Right atrium auricular region (tissue), 2 donors: ENCODE measurements at places on chromosomes 6 and 20.

DNA sequence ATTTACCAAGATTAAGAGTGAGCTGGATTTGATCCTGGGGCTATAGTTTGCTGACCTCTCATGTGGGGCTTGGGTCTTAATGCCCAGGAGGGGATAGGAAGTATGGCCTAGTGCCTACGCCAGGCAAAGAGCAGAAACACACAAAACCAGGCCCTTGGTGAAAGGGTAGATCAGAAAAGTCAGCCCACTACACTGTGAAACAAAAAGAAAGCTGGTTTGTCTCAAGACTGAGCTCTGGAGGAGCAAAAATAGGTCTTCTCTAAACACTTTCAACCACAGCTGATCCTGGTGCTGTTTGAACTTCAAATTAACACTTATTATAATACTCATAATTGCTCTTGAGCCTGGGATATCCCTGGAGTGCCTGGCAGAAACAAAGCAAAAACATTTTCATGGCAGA lies 75.1 kb upstream of the MAP7 start:
- DNase-seq, result no peak

- DNase-seq, result no peak
Measured at GRCh38 chr6:156828280-156828703, 51.1 kb downstream of the ARID1B start.

GRCh38 chr6:107124934-107125348 lies 9.6 kb upstream of the BEND3 start:
- DNase-seq, result no peak

DNA sequence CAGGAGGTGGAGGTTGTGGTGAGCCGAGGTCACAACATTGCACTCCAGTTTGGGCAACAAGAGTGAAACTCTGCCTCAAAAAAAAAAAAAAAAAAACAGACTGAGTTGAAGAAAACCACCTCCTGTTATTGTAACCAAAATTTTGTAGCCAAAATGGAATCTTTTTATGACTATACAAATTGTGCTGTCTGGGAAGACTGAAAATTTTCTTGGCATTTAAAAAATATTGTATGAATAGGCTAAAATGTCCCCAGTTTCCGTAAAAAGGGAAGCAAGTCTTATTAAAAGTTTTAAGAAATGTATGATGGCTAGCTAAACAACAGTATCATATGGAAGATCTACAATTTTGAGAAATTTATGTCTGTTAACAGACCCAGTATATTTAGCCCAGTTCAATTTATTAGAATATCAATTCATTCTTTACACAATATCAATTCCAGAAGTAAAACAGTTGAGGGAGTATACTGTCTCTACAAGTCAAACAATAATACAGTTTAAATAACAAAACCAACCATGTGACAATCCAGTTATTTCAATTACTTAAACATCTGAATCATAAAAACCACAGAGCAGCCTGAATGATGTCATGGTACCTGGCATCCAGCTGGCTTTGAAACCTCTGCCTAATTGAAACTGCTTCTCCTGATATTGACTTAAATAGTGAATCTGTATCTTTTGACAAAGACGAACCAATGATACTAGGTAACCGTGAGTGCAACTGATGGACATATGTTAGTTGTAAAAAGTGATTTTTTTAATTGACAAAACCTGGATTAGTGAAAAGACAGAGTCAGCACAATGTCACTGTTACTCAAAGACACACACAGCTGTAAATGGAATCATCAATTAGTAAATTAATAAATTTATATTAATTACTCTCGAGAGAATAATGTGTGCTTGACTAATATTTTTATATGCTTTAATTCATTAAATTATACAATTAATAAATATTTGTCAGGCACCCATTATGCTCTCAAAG lies 166.6 kb upstream of the MARCKS start:
- DNase-seq, result no peak

DNA sequence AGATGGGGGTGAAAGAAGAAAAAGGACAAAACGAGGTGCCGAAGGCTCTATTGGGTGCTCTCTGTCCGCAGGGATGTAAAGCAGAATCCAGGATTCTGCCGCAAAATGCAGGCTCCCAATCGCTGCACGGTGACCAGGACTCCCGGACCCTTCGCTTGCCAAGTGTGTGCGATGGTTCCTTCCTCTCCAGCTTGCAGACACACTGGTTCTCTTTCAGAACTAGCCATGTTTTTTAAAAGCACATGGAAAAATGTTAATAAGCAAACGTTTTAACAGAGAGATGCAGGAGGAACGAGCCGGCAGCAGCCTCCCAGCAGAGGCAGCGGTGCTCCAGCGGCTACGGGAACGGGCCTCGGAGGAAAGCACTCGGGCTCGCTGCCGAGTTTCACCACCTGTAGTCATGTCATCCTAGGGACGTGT lies 59.6 kb downstream of the ZNF831 start:
- DNase-seq, result no peak

DNA sequence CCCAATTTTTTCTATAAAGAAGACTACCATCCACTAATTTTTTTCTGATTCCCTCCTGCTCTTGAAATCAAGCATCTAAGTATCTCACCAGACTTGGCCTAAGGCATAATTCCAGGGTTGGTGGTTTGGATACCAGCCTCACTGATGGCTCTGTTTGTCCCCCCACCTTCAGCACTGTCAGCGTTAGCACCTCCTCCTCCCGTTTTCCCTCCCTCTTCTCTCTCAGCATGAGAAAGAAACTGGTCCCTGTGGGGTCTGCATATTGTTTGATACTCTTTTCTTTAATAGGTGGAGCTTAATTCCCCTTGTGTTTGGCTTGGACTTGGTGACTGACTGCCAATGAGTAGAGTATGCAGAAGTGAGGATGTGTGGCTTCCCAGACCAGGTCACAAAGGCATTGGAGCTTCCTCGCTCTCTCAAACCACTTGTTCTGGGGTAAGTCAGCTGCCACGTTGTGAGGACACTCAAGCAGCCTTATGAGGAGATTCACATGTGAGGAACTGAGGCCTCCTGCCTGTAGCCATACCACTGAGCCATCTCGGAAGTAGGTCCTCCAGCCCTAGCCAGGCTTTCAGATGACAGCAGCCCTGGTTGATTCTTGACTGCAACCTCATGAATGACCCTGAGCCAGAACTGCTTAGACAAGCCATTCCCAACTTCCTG lies 65.2 kb downstream of the RIOK1 start:
- DNase-seq, result no peak

- no peak for DNase-seq
Measured at GRCh38 chr20:38353316-38353715, 7.0 kb downstream of the LBP start.

DNA sequence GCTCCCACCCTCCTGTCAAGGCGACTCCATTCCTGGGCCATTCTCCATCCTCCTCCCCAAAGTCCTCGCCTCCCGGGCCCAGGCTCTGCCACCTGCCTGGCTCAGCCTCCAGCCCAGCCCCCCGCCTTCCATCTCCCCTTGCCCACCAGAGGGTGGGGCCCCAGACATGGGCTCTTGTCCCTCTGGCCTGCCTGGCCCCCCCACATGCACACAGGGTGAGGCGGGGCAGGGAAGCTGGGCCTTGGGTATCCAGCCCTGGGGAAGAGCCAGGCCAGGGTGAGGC lies 95.2 kb downstream of the YTHDF1 start:
- DNase-seq, result no peak

GRCh38 chr20:7505152-7505834 lies 435.0 kb downstream of the HAO1 start:
- DNase-seq, result no peak

DNA sequence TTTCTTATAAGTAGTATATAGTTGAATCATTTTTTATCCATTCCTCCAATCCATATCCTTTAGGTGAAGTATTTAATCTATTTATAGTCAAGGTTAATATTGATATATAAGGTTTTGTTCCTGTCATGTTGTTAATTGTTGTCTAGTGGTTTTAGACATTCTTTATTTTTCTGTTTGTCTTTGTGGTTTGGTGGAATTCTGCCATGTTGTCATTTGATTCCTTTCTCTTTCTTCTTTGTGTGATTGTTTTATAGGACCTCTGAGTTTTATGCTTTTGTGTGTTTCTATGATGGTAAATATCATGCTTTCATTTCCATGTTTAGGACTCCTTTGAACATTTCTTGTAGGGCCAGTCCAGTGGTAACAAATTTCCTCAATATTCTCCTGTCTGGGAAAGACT lies 450.3 kb upstream of the BTBD3 start:
- no peak for DNase-seq

GRCh38 chr6:159065759-159066329 lies 21.1 kb upstream of the TAGAP start:
- no peak for DNase-seq

DNA sequence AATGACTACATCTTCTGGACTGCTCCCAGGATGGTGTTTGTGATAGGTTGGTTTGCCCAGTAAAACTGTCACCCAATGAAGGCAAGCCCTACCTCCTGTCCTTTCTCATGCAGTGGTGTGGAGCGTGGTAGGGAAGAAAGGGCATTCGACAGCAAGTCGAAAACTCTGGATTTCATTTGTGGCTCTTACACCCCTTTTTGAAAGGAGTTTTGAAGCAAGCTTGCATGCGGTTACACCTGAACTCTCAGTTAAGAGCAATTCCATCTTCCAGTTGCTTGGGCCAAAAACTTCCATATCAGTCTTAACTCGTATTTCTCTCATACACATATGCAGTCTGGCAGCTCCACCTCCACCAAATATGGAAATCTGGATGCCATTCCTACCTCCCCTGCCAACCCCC lies 19.7 kb upstream of the SLC22A2 start:
- DNase-seq, result no peak

- DNase-seq, result no peak
Measured at GRCh38 chr20:5935384-5935783, 14.9 kb downstream of the TRMT6 start.

DNA sequence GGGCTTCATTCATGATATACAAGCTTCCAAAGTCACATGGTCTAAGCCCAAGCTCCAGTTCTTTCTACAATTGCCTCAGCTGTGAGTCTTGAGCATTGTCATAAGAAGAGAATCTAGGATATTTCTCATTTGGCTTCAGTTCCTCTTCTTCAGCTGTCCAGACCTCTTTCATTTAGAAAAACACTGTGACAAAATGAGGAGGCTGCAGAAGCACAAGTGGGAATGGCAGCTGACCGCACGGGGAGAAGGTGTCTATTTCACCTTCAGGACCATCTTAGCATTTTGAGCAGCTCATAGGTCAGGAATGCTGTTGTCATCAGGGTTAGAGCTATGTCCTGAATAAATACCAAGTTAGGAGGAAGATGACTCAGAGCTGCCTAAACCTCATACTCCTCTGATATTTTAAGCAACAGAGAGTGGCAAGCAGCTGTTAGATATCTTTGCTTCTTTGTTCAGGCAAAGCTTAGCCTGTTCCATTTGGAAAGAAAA lies 390.1 kb upstream of the CITED2 start:
- DNase-seq, result peak; percentile 62

DNA sequence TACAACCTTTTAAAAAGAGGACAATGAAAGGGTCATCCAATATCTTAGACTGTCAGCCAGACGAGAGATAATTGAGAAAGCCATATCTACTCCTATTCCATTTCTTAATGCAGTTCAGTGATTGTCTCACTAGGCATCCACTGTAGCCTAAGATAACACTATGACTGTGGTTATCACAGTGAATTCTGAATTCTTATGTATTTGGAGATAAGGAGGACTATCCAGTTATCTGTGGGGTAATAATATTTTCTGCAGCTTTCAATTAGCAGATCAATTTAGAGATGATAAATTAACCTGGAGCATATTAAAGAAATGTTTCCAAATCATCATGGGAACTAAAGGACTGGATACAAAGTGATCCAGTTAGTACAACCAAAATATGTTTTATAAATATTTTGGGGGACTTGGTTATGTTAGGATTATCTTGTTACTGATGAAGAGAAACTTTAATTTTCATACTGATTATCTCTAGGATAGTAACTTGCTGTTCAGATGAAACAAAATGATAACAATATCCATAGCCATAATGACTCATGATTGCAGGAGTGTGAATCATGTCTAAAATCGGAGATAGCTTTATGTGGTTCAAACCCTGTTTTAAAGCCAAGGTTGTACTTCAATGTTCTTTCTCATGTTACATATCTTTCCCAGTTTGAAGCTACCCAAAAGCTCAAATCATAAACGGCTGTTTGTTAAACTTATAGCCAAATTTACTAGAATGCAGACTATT lies 1152.0 kb downstream of the HACE1 start:
- DNase-seq, result no peak

GRCh38 chr20:32477594-32478512 lies 107.3 kb downstream of the NOL4L start:
- DNase-seq, result no peak

GRCh38 chr20:45817376-45818194 lies 5.1 kb downstream of the UBE2C start:
- DNase-seq, result no peak

GRCh38 chr6:19297880-19298279 lies 539.3 kb upstream of the ID4 start:
- no peak for DNase-seq

GRCh38 chr20:56348305-56348693 lies 10.5 kb upstream of the FAM210B start:
- DNase-seq, result no peak

DNA sequence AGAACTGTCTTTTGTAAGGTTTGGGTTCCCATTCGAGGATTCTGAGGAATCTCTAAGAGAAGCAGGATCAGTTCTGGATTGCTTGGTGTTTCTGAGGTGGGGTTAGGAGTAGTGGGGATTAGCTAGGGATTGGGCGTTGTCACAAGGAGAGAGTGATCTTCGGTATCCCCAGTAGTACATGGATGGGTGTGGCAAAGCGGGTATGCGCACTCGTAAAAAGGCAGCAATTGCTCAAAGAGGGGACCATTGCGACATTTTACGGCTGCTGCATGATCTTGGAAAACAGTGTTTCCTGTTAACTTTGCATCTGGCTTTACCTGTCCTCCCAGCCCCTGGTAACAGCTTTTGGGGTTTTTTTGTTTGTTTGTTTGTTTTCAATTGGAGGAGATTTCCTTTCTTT lies 9.7 kb upstream of the ZSCAN9 start:
- DNase-seq, result no peak

- no peak for DNase-seq
Measured at GRCh38 chr6:74409447-74409846, 713.4 kb downstream of the CD109 start.

DNA sequence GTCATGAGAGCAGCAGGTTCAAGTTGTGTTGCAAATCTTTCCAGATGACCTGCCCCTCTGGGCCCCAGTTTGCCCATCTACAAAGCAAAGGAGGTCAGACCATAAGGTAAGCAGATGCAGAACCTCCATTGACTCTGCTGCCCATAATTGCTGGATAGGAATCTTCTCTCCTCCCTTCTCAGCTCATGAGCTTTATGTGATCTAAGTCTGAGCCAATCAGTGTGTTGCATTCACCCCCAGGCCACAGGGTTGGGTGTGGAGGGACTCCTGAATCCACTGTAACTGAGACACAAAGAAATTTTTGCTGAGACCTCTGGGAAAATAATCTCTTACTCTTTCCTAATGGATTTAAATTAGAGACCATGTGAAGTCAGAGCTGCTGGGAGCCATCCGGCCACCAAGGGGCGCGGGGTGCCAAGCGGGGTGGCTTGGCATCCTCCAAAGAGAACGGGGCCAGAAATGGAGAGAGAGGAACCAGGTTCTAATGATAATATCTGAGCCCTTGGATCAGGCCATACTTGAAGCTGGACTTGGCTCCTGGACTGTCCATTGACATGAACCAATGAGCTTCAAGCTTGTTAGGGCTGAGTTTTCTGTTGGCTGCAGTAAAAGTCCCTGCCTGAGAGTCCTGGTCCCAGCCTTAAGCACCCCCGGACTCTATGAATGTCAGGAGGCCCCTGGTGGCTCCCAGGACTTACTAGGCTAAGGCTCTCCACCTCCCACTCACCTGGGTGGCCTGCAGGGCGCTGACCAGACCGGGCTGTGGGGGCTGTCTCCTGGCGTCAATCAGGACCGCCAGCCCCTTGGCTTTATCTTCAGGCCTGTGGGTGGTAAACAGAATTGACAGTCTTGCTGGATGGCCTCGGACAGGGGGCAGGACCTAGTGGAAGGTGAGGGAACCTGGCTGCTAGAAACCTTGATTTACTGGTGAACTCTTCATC lies 32.8 kb downstream of the KIAA1755 start:
- no peak for DNase-seq

- no peak for DNase-seq
Measured at GRCh38 chr6:63689421-63689820, 53.8 kb downstream of the PHF3 start.
